ENCODE measurements at places on chromosomes 16 and 17. TPM values are rescaled to one million over a fixed set of nuclear protein-coding genes. Genes with fewer than 3 reads are reported as not detected.

NPIPB13 gene
- 2.3 TPM for polyA plus RNA-seq

DNA sequence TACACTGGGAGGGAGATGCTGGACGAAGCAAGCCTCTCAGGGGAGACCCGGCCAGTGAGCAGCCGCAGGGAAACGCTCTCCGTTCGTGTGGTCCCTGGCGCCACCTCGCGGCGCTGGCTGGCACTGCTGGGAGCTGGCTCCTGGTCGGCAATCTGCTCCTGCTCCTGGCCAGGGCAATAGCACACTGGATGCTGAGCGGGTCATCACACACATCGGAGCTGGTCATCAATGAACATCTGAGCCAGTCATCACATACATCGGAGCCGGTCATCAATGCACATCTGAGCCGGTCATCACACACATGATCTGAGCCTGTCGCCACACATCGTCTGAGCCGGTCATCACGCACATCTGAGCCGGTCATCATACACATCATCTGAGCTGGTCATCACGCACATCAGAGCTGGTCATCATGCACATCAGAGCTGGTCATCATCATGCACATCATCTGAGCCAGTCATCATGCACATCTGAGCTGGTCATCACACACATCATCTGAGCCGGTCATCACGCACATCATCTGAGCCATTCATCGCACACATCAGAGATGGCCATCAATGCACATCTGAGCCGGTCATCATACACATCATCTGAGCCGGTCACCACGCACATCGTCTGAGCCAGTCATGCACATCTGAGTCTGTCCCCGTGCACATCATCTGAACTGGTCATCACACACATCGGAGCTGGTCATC, 217.3 kb downstream of the RBFOX3 start:
- DNase-seq = no peak

DNA sequence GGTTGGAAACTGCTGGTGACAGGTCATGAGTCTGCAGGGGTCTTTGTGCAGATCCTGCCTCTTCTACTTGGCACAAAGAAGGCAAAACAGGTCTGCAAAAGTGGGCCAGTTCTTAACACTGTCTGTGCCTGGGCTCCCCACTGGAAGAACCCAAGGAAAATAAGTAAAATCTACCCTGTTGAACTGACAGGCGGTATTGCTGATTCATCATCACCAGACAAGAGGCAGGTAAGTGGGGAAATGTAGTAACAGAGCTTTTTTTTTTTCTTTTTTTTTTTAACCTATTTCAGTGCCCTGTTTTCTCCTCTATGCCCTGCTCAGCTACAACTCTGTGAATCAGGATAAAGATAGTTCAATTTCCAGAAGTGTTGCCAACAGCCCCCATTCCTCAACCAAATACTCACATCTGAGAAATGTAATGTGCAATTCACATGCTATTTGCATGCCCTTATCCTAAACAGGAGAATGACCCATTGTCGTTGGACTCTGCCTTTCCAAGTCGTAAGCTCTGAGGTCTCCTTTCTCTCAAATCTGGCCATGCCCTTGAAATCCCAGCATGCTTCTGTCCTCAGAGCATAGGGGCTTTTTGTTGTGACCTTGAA, 237.0 kb downstream of the SOX9 start:
- DNase-seq = no peak

SCGB1C2 gene
- not detected for polyA plus RNA-seq

- DNase-seq = no peak
Measured at GRCh38 chr16:79320956-79321355, 279.6 kb downstream of the MAF start.

GRCh38 chr16:47866423-47866822, 289.4 kb downstream of the ABCC12 start:
- no peak for DNase-seq

GRCh38 chr16:84119368-84119767, 2.6 kb upstream of the MBTPS1 start:
- no peak for DNase-seq

MAP3K14 gene
- 23.2 TPM for polyA plus RNA-seq

GAS7 gene
- 18.5 TPM for polyA plus RNA-seq

DNA sequence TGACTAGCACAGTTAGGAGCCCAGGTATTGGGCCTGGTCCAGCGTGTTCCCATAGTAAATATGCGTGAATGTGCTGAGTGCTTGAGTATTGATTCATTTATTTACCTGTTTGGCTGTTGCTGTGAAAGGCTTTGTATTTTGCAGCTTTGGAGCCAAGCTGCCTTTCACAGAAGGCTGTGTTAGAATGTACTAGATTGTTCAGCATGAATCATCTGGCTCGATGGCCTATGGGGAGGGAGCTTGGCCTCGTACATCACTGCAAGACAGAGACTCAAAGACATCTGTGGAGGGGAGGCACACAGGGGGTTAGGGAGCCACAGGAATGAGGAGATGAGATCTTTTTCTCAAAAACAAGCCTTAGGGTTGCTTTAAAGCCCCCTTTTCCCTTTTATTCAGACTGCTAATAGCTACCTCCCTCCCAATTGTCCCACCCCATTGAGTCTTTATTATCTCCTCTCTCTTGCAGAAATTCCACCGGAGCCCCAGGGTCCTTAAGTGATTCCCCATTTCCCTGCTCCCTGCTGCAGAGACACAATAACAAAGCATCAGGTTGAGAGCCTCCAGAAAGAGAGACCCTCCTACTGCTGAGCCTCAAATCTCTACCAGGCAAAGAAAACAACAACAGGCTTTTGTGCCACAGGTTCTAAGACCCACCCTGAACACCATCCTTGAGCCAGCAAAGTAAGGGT, 307.2 kb downstream of the ABCC12 start:
- DNase-seq = no peak

- peak; percentile 55 for DNase-seq
Measured at GRCh38 chr17:57999496-58000017, 7.5 kb downstream of the SRSF1 start.

CDT1 gene
- polyA plus RNA-seq = 4.6 TPM

ENPP7 gene
- polyA plus RNA-seq = not detected

DNA sequence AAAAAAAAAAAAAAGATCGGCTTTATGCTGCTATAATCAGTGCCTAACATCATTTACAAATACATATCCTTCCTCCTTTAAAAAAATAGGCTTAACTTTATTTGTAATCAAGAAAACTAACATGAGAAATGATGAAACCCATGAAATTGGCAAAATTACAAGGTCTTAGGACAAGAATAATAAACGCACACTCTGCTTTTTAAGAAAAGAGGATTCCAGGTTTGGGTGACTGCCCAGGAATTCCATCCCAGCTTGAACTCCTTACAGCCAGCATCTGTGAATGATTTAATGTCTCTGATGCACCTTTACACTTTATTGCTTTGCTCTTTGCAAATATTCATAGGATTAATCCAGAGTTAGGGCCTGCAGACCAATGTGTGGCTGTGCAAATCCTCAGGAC, 196.0 kb downstream of the CBLN1 start:
- no peak for DNase-seq

SPNS2 gene
- 0.88 TPM for polyA plus RNA-seq

OR1A1 gene
- polyA plus RNA-seq = not detected

DNA sequence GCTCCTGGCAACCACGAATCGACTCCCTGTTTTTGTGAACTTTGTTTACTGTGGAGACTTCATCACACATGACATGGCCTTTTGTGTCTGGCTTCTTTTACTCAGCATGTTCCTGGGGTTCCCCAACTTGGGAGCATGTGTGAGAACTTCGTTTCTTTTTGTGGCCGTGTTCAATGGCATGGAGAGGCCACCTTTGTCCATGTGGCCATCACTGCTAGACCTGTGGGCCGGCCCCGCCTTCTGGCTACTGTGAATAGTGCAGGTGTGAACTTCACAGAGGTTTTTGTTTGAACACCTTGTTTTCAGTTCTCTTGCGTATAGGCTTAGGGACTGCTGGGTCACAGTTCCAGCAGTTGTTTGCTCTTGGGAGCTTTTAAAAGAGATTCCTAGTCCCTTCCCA, 5.7 kb upstream of the SLC38A8 start:
- DNase-seq = no peak

DNA sequence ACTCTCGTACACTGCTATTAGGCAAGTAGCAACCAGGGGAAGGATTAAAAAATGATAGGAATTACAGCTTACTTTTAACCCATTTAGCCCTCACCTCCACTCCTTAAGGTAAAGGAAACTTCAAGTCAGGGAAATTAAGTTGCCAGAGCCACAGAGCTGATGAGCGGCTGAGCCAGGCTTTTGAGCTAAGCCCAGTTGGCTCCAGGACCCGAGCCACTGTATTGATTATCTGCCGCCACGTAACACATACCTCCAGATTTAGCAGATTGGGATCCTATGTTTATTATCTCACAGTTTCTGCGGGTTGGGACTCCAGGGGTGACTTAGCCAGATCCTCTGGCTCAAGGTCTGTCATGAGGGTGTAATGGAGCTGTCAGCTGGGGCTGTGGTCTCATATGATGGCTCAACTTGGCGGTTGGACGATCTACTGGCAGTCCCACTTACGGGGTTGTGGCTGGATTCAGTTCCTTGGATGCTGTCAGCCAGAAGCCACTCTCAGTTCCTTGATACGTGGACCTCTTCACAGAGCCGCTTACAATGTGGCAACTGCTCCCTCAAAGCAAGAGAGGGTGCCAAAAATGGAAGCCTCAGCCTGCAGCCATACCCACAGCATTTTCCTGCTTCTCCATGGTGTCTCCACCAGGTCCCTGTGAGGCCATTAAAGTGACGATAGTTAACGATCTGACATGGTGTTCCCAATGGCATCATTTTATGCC, 57.3 kb downstream of the TMEM186 start:
- no peak for DNase-seq

- DNase-seq = no peak
Measured at GRCh38 chr16:77304877-77305276, 105.7 kb downstream of the SYCE1L start.

SLC16A6 gene
- 5.3 TPM for polyA plus RNA-seq

ATXN2L gene
- polyA plus RNA-seq = 47.3 TPM

- peak; percentile 69 for DNase-seq
Measured at GRCh38 chr16:75550211-75550662, 5.8 kb downstream of the TMEM231 start.

- DNase-seq = no peak
Measured at GRCh38 chr16:61780161-61780560, 256.1 kb downstream of the CDH8 start.

SOX15 gene
- 0.10 TPM for polyA plus RNA-seq

DNA sequence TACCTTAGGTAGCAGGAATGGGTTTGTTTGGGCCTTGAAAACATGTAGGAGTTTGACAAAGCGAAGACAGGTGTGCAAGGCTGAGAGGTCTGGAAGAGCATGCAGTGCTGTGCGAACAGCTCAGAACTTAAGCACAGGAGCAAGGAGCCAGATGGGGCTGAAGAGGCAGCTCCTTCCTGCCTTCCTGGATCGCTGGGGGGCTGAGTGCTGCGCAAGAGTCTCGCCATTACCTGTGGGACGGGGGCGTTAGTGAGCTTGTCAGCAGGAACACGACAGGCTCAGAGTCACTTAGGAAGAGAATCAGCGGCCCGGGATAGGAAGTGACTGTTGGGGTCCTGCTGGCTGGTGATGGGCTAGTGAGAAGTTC, 464 bp upstream of the MRM1 start:
- DNase-seq = no peak

DNA sequence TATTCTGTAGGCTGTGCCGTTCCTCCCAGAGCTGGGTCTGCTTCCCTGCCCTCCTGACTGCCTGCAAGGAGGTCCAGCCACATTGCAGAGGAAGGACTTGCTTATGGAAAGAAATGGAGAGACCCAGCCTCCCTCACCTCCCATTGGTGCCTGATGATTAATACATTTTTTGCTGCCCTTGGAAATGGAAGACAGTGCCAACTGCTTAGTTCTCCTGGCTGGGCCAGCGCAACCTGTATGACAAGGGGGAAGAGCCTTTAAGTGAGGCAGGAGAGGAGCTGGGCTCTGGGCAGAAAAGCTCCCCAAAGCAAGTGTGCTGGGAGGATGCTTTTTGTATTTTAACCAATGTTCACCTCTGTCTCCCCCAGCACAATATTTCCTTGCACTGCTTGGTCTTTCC, 238.5 kb downstream of the SOX9 start:
- no peak for DNase-seq

TCAP gene
- polyA plus RNA-seq = 0.18 TPM

DNA sequence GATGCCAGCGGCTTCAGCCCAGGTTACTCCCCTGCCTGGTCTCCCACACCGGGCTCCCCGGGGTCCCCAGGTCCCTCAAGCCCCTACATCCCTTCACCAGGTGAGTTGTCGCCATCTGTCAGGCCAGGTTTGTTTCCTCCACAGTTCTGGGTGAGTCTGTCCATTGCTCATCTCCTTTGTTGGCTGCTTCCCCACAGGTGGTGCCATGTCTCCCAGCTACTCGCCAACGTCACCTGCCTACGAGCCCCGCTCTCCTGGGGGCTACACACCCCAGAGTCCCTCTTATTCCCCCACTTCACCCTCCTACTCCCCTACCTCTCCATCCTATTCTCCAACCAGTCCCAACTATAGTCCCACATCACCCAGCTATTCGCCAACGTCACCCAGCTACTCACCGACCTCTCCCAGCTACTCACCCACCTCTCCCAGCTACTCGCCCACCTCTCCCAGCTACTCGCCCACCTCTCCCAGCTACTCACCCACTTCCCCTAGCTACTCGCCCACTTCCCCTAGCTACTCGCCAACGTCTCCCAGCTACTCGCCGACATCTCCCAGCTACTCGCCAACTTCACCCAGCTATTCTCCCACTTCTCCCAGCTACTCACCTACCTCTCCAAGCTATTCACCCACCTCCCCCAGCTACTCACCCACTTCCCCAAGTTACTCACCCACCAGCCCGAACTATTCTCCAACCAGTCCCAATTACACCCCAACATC, 28.8 kb downstream of the POLR2A start:
- no peak for DNase-seq

DNA sequence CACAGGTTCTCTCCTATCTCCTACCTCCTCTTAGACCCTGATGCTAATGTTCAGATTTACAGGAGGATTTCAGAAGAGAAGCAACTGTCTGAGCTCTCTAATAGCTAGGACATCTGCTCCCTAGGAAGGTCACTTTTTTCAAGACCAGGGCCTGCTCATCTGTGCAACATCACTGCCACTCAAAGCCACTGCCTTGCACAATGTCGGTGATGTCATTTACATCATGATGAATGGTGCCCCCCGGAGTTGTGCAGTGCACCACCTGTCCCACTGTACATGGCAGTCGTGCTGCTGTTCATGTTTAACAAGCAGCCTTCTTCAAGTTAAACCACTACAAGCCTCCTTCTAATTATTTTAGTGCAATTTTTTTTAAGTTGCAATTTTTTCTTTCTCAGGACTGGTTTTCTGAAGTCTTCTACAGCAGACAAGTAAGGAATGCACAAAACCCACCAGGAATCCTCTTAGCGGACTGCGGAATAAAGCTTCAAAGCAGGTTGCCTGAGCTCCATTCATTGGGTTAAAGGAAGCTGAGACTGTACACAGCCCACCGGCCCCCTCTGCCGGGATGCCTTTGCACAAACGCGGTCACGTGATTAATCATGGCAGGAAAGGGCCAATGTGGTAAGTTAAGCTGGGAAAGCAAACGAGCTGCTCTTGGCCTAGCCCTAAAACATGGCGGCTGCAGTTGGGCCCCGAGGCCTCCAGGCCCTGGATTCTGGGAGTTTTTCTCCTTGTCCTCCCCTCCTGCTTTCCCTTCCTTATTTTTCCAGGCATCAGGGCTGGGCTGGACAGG, 74.1 kb downstream of the MYH11 start:
- DNase-seq = no peak

MPV17L gene
- not detected for polyA plus RNA-seq

CSH1 gene
- not detected for polyA plus RNA-seq

MMP25 gene
- polyA plus RNA-seq = 0.70 TPM
